ENCODE measurements at places on chromosomes 12 and 14.

GRCh38 chr14:69713993-69714679 is 52.8 kb upstream of the SRSF5 start:
- DNase-seq: no peak

GRCh38 chr14:70871863-70872677 is 35.2 kb upstream of the PCNX1 start:
- DNase-seq: no peak

DNA sequence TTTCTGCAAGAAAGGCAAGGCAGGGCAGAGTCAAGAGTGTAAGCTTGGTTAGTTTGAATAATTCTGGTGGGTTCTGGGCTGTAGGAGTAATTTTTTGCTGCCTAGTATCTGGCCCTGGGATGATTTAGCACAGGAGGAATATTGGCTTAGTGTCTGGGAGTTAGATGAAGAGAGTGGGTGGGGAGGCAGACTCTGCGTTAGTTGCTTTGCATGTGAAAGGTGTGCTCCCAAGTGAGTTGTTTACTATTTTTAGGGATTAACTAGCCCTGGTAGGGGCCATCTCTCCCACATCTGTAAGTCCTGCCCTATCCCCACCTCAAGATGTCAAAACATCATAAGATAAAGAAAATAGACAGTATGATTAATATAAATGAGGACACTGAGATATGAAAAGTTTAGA is 249.7 kb downstream of the LRIG3 start:
- no peak for DNase-seq

DNA sequence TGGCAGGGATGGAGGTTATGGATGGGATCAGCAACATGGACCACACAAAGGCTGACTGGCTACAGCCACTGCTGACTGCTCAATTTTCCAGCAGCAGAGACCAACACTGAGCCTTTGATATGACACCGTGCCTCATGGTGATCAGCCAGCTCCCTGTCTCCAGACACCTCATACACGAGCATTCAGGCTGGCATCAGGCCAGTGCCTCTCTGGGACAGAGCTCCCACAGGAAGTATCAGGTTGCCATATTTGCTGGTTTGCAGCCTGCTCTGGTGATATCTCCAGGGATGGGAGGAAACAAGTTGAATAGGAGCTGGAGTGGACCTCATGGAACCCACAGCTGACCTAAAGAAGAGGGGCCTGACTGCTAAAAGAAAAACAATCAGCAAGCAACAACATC is 471.2 kb upstream of the ATXN7L3B start:
- no peak for DNase-seq

DNA sequence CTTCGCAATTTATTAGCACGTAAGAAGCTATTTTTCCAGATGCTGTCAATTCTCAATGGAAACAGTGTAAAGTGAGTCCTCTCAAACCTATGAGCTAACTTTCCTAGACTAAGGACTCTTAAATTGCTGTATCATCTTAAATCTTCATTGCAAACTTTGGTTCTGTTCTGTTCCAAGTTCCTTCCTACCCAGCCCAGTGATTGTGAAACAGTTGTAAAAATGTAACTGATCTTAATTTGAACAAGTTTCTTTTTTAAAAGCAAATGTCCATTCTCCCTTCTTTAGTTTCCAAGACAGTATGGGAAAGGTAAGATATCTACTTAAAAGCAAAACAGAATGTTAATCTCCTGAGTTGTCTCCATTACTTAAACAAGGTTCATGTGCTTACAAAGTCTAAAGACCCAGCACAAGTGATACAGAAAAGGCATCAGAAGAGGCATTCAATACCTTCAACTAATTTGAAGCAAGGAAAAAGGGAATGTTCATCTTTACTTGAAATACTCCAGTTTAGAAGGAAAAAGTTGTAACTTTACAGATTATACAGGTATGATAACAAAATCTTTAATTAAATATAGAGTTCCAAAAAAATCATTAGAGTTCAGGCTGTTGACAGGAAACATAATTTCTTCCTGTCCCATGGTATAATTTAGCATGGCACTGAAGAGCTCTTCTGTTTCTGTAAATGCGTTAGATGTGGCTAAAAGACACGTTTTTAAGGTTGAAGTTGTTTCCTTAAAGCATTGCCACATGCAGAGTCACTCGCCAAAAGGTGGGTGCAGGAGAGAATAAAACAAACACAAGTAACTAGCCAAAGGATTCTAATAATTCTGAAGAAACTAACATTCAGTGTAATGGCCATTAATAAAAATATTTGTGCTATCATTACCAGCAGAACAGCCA is 101.5 kb upstream of the USP15 start:
- DNase-seq: no peak

DNA sequence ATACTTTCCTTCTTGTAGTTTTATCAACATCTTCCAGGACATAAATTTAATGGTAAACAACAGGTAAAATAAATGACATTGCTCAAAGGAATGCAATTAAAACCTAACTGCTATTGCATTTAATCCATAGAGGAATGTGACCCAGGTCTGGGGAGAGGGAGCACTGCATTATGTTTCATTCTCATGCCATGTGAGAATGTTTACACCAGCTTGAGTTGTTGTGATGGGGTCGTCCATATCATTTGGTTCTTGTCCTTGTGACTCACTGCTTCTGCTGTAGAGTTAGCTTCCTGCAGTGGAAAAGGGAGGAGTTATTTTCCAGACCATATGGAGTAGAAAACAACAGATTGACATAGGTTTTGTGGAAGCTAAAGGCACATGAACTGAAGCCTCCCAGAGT is 129.3 kb upstream of the PMCH start:
- DNase-seq: no peak

- no peak for DNase-seq
These were observed 27.4 kb downstream of the NELL2 start for GRCh38 chr12:44848703-44849085.

GRCh38 chr14:62921466-62921865 is 123.8 kb downstream of the KCNH5 start:
- DNase-seq: no peak

DNA sequence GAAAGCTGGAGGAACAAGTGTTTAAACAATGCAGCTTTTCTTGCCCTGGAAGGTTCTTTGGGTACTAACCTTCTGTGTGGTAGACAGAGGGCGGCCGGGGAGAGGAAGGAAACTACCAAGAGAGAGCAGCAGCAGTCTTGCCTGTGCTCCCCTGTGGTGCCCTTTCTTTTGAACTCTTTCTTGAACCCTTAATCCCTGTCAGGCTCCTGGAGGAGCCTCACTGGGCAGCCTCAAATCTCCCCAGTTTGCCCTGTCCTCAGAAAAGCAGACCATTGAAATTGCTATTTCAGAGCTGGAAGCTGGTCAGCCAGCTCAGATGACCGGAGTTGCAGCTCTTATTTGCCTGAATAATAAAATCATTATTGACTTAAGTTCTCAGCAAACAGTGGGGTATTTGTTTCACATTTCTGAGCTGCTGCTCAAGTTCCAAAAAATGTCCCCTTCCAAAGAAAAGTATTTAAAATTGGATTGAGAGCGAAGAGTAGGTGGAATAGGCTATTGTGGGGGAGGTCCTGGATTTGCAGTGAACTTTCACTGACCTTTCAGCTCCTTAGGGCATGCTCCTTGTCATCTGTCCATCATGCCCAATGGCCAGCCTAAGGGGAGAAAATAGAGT is 42.1 kb upstream of the RNASE3 start:
- DNase-seq: no peak

DNA sequence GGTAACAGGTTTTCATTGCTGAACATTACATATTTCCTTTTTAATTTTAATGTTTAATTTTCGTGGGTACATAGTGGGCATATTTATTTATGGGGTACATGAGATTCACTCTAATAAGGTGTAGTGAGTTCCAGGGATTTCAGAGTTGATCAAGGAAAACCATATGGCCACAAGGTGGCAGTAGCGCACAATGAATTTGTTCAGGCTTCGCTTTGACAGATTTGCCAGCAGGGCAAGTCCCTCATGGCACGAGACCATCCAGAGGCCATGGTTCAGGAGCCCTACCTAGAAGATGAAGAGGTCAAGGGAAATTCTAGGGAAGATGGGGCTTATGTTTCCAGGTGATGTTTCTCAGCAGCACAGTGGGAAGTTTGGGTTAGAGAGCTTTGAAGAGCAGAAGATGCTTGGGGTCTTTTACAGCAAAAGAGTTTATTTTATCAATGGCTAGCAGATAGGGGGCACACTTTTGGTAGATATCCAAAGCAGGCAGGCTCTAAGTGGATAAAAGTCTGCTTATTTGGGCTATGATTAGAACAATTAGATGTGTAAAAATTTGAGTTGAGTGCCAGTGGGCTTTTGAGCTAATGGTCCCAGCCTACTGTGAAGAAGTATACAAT is 1004.4 kb downstream of the AACS start:
- peak; percentile 1 for DNase-seq

- DNase-seq: peak; percentile 97
These were observed at the start of gene IFT81 for GRCh38 chr12:110124269-110124995. Gene IFT81, plus strand, starts transcription at chr12:110124357. Its CDS starts 3,024 bp downstream, at chr12:110127381.

DNA sequence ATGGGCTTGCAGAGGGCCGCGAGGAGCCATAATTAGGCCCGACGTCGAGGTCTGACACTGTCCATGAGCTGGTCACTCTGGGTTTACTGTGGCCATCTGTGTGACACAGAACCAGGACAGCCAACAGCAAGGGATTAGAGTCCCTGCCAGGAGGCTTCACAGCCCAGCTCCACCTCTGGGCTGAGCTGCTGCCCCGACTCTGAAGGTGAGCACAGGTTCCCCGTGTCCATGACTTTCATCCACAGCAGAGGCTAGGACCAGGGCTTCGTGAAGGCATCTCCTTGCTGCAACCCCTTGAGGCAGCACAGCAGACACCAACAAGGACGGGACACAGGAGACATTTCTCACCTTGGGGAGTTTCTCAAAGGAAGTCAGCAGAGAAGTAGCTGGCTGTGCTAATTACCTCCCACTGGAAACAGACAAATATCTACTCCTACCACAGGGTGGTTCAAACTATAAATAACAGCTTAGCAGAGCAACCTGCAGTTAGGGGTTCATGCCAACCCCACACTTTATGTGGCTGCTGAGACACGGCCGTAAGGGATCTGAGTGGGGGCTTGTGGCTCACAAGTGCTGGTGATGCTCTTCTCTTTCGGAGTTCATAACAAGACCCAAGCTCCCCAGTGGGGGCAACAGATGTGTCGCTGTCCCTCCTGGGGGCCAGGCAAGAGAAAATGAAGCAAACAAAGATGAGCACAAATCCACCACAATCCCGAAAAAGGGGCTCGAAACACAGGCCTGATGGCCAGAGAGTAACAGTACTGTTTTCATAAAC is 29.2 kb downstream of the ZFYVE21 start:
- no peak for DNase-seq

- DNase-seq: no peak
These were observed 86.4 kb downstream of the BCL11B start for GRCh38 chr14:99185436-99186068.

GRCh38 chr14:61893371-61893940 is 131.2 kb downstream of the SNAPC1 start:
- no peak for DNase-seq

DNA sequence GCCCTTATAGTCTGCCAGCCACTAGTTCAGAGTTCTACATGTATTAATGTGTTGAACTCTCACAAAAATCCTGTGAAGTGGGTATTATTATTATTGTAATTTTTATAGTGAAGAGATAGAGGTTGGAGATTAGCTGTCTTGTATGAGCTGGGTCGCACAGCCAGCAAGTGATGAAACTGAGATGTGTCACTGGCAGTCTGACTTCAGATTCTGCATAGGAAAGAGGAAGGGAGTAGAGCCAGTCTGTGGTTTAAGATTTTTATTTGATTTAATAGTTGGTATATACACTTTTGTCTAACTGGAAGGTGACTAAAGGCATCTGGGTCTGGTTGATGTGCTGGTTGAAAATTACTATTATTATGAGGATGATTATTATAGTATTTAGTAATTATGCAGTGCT is 5.8 kb upstream of the FRS2 start:
- DNase-seq: no peak
